ENCODE measurements at places on chromosomes 16 and 17.

- no peak for DNase-seq
These were observed 71.9 kb upstream of the CNEP1R1 start for GRCh38 chr16:49953090-49953489.

DNA sequence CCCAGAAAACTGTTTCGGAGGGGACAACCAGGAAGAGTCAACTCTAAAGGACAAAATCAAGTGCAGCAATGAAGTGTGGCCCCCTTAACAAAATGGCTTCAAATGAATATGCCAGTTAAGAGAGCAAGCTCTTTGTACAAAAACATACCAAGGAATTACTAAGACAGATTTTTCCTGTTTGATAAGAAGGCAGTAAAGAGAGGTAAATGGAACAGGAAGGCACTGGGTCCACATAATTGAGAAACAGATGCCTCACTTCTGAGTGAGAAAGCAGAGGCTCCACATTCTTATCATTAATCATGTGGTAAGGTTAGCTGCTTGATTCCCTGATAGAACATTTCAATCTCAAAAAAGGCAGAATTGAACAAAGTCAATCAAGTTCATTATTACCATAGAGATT, 44.9 kb downstream of the MBTD1 start:
- DNase-seq = no peak

DNA sequence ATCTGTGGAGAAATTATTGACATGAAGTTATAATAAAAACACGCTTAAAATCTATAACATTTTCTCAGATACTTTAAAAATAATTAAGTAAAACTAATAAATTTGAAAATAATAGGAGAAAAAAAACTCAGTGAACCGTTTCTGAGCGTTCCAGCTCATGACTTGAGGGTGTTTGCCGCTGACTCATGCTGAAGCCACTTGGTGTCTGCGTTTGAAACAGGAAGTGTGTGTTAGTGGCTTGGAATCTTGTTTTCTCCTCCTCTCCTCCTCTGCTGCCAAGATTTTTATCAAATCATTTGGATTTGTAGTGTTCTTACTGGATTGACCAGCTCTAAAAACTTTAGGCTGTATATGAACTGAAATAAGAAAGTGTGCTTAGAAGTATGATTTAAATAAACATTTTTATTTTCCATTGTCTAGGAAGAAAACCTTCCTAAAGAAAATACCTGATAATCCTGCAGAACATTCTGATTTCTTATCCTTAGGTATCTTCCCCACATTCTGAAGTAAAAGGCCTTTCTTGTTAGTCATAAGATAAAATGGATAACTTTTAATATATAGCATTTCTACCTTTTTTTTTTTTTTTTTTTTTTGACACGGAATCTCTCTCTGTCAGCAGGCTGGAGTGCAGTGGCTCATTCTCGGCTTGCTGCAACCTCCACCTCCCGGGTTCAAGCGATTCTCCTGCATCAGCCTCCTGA, 30.8 kb downstream of the USP10 start:
- no peak for DNase-seq

DNA sequence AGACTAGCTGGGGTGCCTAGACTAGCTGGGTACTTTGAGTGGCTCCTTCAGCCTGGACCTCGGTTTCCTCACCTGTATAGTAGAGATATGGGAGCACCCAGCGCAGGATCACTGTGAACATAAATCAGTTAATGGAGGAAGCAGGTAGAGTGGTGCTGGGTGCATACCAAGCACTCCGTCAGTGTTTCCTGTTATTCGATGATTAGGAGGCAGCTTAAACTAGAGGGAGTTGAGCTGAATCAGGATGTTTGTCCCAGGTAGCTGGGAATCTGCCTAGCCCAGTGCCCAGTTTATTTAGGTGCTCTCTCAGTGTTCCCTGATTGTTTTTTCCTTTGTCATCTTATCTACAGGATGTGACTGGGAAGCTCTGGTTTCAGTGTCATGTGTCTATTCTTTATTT, 8.4 kb upstream of the TMEM235 start:
- no peak for DNase-seq

- no peak for DNase-seq
These were observed 191.1 kb downstream of the CHD9NB start for GRCh38 chr16:52861614-52862022.

GRCh38 chr16:9798474-9798873, 383.8 kb downstream of the GRIN2A start:
- DNase-seq = no peak

DNA sequence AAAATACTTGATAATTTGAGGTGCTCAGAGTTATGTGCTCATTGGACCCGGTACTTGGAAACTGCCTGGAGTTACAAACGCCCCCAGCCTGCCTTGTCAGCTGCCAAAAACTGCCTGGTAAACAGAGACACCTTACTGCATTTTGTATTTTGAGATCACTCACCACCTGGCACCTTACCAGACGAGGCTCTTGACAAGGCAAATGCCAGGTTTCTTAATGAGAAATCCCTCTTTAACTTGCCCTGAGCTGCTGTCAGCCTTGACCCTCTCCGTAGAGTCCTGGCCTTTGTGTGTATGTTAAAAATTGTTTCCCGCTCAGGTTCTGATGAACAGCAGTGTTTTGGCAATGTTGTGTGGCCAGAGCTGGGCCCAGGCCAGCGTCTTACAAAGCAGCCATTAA, 28.8 kb downstream of the SYT17 start:
- DNase-seq = no peak

GRCh38 chr16:88743693-88744576, 37.6 kb downstream of the CTU2 start:
- peak; percentile 70 for DNase-seq

DNA sequence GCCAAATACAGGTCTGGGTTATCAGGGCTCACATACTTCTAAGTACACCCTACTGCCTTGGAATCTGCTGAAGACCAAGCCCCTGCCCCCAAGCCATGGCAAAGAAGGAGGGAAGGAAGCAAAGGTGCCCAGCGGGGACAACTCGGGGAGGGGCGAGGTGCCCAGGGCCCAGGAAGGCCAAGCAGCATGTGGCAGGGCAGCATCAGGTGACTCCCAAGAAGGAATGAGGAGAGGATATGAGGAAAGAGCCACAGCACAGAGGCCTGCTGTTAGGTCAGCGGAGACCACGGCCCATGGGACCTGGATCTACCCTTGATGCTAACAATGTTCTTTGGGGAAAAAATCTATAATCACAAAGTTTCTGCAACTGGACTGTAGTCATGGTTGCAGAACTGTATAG, 142.6 kb upstream of the CRHR1 start:
- DNase-seq = no peak

DNA sequence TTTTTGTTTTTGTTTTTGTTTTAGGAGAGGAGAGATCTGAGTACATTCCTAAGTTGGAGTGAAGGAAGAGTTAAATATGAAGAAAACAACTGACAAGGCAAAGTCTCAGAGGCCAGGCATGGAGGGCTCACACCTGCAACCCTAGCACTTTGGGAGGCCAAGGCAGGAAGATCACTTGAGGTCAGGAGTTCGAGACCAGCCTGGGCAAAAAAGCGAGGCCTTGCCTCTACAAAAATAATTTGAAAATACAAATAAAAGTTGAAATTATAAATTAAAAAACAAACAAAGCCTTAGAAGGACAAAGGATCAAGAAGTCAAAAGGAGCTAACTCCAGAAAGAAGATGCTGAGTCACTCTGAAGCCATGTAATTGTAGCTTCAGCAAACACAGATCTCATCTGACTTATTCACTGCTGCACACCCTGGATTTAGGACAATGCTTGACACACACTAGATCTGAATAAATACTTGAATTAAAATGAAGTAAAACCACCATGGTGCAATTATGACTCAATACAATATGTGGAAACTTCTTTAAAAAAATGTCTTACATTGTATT, 9.1 kb downstream of the CEP20 start:
- DNase-seq = no peak

GRCh38 chr17:59845595-59846393, 46.9 kb downstream of the TUBD1 start:
- DNase-seq = no peak

DNA sequence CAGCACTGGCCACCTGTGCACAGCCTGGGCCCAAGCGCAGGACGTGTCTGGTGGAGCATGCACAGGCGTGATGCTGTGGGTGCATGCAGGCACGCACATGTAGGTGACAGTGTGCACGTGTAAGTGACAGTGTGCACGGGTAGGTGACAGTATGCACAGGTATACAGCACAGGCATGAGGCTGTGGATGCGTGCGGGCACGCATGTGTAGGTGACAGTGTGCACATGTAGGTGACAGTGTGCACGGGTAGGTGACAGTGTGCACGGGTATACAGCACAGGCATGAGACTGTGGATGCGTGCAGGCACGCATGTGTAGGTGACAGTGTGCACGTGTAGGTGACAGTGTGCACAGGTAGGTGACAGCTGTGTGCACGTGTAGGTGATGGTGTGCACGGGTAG, 7.9 kb downstream of the RPUSD1 start:
- no peak for DNase-seq

- DNase-seq = no peak
These were observed 1.1 kb upstream of the TPPP3 start for GRCh38 chr16:67394155-67395104.

DNA sequence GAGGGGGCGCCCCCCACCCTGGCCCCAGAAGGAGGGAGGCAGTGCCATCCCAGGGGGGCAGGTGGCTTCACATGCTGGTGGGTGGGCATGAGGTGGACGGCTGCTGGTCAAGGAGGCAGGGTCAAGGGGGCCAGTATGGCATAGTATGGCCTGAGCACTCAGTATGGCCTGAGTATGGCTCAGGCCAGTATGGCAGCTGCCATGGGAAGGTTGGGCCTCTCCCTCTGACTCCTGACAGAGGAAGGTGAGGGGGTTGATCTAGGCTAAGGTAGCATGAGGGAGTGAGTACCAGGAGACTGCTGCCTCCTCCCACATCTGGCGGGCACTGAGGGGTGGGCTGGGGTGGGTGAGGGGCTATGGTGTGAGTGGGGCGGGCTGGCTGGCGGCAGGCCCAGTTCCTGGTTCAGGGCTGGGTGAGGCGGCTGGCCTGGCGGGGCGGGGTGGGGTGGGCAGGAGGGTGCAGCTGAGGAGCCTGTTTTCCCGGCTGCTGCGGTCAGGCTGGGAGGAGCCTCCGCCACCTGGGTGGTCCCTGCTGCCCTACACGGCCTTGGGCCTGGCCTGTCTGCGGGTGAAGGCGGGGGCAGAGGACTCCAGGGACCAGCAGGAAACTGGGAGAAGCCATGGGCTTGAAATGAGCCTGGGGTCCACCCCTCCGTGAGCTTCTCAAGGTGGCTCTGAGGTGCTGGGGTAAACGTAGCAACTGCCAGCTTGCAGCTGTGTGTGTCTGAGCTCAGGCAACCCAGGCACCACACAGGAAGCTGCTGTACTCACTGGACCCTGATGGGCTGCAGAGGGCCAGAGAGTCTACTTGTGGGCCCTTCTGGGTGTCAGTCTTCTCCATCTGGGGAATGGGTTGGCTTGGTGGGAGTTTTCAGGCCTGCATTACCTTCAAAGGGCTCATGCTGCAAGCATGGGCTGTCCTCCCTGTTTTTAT, 57.0 kb downstream of the RAI1 start:
- no peak for DNase-seq

- no peak for DNase-seq
These were observed 36.7 kb downstream of the CCDC57 start for GRCh38 chr17:82175951-82176350.

DNA sequence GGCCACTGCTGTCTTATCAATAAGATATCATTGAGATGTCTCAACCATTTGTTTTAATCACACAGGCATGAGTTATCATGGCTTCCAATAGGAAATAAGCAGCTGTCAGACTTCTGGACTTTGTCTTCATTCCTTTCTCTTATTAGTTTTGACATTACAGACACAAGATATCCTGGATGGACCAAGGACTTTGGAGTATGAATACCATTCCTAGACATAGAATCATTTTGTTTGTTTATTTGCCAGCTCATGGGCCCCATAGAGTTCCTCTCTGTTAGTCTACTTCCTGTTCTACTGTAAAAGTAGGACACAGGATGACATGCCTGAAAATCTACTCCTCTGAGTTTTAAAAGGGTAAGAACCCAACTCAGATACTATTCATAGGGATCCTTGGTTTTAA, 77.7 kb upstream of the KCNJ16 start:
- no peak for DNase-seq

GRCh38 chr16:86015606-86016005, 116.6 kb downstream of the IRF8 start:
- DNase-seq = no peak

DNA sequence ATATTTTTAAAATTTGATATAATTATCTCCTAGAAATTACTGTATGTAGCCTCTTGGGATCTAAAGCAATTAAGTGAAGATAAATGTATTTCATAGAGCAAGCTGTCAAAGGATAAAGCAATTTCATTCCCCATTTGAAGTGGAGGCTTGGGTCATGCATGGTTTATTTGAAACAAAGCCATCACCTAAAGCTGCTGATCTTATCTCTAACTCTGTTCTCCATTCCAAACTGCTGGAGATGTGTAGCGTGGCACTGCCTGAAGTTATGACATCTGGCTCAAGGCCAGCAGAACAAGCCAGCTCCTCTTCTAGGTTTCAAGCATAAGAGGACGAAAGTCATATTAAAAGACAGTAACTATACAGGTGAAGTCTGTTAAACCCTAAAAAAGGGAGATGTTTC, 83.9 kb downstream of the HIC1 start:
- DNase-seq = no peak

DNA sequence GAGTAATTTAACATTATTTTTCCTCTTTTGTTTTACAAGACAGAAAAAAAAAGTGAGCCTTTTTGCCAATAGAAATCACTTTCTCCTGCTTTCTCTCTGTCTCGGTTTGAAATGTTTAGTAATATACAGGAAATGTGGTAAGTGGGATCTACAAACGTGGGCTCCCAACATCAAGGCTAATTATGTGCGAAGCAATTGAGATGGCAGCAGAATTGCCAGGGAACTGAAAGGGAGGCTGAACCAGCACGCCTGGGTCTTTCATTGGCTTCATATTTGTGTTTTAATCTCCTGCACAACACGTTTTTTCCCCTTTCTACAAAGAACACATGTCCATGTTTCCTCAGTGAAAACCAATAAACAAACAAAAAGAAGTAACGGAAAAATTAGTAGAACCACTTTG, 743.9 kb upstream of the SOX9 start:
- DNase-seq = no peak

GRCh38 chr16:89695086-89695874, 6.2 kb downstream of the SPATA2L start:
- no peak for DNase-seq

- no peak for DNase-seq
These were observed 4.3 kb downstream of the C16orf87 start for GRCh38 chr16:46826631-46827030.

DNA sequence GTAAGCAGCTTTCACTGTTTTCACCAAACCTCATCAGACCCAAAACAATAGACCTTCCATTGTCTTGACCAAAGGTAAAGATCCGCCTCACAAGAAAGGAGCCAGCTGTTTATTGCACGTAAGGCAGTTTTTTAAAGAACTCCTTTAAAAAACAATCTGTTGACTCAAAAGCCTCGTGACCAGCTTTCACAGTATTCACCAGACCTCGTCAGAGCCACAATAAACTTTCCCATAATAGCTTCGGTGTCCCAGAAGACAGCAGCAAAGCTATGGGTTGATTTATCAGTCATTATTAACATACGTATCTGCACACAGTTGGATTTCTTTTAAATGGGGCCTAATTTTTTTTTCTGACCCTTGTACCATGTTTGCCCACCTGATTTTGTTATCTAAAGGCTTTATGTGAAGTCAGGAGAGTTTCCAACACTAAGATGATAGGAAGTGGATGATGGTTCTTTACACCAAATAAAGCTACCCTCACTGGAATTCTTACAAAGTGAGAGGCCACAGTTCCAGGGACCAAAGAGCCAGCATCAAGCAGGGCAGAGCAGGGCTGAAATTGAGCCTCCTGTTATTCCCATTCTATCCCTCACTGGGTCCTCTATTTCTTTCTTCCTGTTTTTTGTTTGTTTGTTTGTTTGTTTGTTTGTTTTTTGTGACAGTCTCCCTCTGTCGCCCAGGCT, 17.6 kb upstream of the HELZ start:
- no peak for DNase-seq

GRCh38 chr16:67719778-67720144, 645 bp upstream of the GFOD2 start:
- DNase-seq = no peak

Measured in stimulated activated CD4-positive, alpha-beta T cell treated with anti-CD3 and anti-CD28 coated beads, Interleukin-4, amount 100 ng/mL, for 48 hours (primary cell).